ENCODE measurements at places on chromosomes 1 and 21. TPM values are rescaled to one million over a fixed set of nuclear protein-coding genes. Genes with fewer than 3 reads are reported as not detected.

TMEM82 gene
- not detected for total RNA-seq

- DNase-seq = no peak
- no peaks in the 10 kb centered on the region for H3K4me1 ChIP-seq
- H3K4me3 ChIP-seq = no peak overlapping the region
- H3K27me3 ChIP-seq = no peaks in the 10 kb centered on the region
- H3K27ac ChIP-seq = no peak overlapping the region
- no peaks in the 10 kb centered on the region for H3K36me3 ChIP-seq
Observed at GRCh38 chr21:31395268-31395667, 51.2 kb upstream of the TIAM1 start.

GBP3 gene
- 6.9 TPM for total RNA-seq

- H3K4me3 ChIP-seq = no peak overlapping the region
- no peaks in the 10 kb centered on the region for H3K27me3 ChIP-seq
- DNase-seq = no peak
- H3K4me1 ChIP-seq = peaks cover 35% of the 10 kb centered on the region
Observed at GRCh38 chr1:41681331-41682098, 197.0 kb upstream of the EDN2 start.

C2CD4D gene
- total RNA-seq = not detected

HPDL gene
- 2.2 TPM for total RNA-seq

DNA sequence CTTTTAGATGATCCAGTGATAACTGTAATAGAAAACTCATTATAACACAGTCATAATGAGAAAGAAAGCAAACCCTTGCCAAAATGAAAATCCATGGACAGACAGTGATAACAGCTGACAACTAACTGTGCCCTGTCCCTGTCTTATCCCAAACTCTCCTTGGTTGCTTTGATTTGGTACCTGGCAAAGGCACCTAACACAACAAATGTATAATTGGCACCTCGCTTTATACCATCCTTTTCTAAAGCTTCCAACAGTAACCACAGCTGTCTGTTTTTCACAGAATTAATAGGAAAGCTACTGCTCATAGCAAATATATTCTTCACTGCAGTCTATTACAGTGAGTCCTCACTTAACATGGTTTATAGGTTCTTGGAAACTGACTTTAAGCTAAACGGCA, 118.4 kb upstream of the KRTAP19-8 start:
- no peaks in the 10 kb centered on the region for H3K27me3 ChIP-seq
- H3K27ac ChIP-seq = no peak overlapping the region
- H3K36me3 ChIP-seq = no peaks in the 10 kb centered on the region
- H3K4me1 ChIP-seq = no peaks in the 10 kb centered on the region

DNA sequence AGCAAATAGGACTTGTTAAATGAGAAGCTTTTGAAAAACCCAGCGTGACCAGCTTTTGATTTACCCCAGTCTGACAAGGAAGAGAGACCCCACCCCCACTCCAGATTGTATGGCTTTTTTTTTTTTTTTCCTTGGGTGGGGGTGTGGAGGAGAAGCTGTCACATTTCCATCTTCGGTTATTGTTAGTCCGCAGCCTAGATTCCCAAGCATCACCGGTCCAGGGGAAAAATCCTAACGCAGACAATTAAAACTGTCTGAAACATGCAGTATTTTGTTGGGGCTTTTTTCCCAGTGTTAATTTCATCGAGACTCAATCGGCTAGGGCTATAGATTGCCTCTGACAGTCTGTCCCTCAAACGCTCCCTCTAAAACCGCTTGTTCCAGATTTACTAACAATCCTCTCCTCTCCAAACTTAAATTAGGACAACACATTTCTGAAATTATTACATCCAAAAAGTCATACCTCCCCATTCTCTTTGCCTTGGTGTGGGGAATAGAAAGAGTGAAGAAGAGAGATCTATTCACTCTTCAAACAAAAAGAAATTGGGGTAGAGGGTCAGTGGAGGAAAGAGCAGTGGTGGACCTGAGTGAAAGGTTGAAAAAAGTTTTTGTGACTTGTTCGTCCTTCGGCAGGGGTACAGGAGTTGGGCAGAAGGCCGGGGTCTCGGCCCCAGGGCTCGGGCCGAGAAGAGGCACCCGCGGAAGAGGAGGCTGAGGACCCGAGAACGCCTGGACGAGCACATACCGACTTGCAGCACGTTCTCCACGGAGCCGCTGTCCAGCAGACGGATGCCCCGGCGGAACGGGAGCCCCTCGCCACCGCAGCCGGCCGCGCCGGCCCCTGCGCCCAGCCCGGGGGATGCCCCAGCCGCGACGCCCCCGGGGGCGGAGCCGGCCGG, 1.1 kb downstream of the ZSWIM5 start:
- H3K36me3 ChIP-seq = no peaks in the 10 kb centered on the region
- DNase-seq = no peak
- H3K27me3 ChIP-seq = no peaks in the 10 kb centered on the region
- H3K27ac ChIP-seq = peak overlapping the region; percentile 43
- peaks cover 20% of the 10 kb centered on the region for H3K4me1 ChIP-seq
- peak overlapping the region; percentile 88 for H3K4me3 ChIP-seq

DNA sequence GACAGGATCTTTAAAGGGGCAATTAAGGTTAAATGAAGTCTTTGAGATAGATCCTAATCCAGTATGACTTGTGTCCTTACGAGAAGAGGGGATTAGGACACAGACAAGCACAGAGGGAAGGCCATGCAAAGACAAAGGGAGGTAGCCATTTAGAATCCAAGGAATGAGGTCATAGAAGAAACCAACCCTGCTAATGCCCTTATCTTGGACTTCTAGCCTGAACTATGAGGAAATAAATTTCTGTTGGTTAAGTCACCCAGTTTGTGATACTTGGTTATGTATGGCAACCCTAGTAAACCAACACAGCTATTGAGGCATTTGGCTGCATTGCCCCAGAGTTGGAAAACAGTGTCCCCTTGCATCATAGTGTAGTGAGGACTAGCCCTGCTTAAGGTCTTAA, 121.3 kb downstream of the MAST2 start:
- H3K4me3 ChIP-seq = no peak overlapping the region
- no peaks in the 10 kb centered on the region for H3K27me3 ChIP-seq
- peaks cover 8% of the 10 kb centered on the region for H3K4me1 ChIP-seq
- no peak for DNase-seq
- no peak overlapping the region for H3K27ac ChIP-seq

DNA sequence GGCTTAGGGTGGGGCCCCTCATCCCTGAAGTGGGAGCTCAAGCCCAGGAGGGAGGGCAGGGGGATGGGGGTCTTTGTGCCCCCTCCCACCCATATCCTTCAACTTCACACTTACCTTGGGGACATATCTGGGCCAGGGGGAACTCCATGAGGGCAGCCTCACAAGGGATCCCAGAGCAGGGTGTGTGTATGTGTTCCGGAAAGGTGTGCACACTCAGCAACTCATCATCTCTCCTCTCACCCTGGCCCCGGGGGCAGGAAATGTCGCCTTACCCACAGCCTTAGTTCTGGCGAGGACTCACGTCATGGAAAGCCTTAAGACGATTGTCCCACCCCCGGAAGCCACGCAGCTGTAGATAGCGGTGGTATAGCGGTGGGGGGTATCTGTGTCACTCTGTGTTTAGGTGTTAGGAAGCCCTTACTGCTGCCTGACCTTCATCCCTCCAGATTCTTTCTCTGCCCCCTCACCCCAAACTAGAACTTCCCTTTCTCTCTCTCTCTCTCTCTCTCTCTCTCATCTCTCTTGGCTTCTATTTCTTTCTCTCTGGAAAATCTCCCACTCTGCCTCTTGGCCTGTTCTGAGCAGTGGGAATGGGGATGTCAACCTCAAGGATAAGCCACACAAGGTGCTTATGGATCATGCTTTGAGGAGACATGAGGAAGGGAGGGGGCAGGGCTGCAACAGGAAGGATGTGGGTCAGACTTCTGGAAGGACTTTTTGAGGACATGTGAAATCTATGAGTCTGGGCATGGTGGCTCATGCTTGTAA, at the start of gene SH2D2A:
Gene SH2D2A, minus strand, starts transcription at position 288 of the 768 bp plus-strand sequence. Its CDS starts 140 bp downstream, at position 148.
- H3K27ac ChIP-seq = peak within 1 kb of the TSS; percentile 80
- no peaks in the 10 kb centered on the region for H3K36me3 ChIP-seq
- H3K4me3 ChIP-seq = peak within 1 kb of the TSS; percentile 29
- H3K27me3 ChIP-seq = no peaks in the 10 kb centered on the region

- H3K27me3 ChIP-seq = no peaks in the 10 kb centered on the region
- H3K27ac ChIP-seq = peak overlapping the region; percentile 59
- peaks cover 21% of the 10 kb centered on the region for H3K4me1 ChIP-seq
- H3K36me3 ChIP-seq = no peaks in the 10 kb centered on the region
- H3K4me3 ChIP-seq = no peak overlapping the region
- no peak for DNase-seq
Observed at GRCh38 chr1:30383221-30383711, 340.1 kb downstream of the MATN1 start.

DNA sequence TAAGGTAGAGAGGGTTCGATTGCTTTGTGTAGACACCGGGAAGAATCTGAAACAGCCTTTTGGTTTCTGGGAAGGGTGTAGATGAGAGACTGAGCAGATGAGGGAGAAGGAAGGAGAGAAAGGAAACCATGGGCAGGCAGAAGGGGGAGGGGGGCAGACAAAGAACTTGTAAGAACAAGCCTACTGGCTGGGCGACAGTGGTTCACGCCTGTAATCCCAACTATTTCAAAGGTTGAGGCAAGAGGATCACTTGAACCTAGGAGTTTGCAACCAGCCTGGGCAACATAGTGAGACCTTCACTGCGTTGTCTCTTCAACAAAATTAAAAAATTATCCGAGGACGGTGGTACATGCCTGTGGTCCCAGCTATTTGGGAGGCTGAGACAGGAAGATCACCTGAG, 106.2 kb downstream of the TM2D1 start:
- no peak for DNase-seq
- no peaks in the 10 kb centered on the region for H3K36me3 ChIP-seq
- no peaks in the 10 kb centered on the region for H3K27me3 ChIP-seq
- H3K4me3 ChIP-seq = no peak overlapping the region
- no peaks in the 10 kb centered on the region for H3K4me1 ChIP-seq

GRCh38 chr1:53419034-53419433, 40.2 kb upstream of the DMRTB1 start:
- no peak overlapping the region for H3K4me3 ChIP-seq
- no peaks in the 10 kb centered on the region for H3K27me3 ChIP-seq
- no peaks in the 10 kb centered on the region for H3K4me1 ChIP-seq
- H3K36me3 ChIP-seq = no peaks in the 10 kb centered on the region

DNA sequence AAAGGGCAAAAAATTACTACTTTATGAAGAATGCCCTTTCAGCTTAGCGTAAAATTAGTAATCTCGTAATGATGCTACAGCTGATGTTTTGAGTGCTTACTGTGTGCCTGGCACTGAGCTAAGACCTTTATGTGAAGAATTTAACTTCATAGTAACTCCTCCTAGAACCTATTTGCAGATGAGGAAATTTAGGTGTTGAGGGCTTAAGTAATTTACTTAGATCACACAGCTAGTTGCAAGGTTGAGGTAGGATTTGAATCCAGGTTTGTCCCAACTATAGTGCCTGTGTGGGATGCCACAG, 1.4 kb downstream of the ZMYM4 start:
- H3K36me3 ChIP-seq = no peaks in the 10 kb centered on the region
- peak overlapping the region; percentile 90 for H3K4me3 ChIP-seq
- no peaks in the 10 kb centered on the region for H3K27me3 ChIP-seq
- peak overlapping the region; percentile 73 for H3K27ac ChIP-seq
- peaks cover 35% of the 10 kb centered on the region for H3K4me1 ChIP-seq
- no peak for DNase-seq

DNA sequence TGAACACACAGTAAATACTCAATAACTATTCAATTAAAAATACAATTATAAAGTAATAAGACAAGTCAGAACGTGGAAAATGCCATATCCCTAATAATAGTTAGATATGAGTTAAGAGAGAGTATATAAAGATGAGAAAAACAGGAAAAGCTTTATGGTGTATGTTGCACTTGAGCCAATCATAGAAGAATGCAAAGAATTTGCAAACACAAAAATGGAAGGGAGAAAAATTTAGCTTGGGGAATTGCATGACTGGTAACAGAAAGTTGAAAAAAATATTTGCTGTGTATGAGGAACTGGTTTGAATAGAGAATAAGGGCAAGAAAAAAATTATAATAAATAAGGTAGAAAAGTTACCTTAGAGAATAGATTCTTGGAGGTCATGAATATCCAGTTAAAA, 739.6 kb upstream of the CXADR start:
- H3K4me1 ChIP-seq = no peaks in the 10 kb centered on the region
- H3K27ac ChIP-seq = no peak overlapping the region
- H3K4me3 ChIP-seq = no peak overlapping the region
- no peak for DNase-seq
- H3K36me3 ChIP-seq = no peaks in the 10 kb centered on the region

- no peaks in the 10 kb centered on the region for H3K36me3 ChIP-seq
- no peaks in the 10 kb centered on the region for H3K4me1 ChIP-seq
- no peaks in the 10 kb centered on the region for H3K27me3 ChIP-seq
- H3K27ac ChIP-seq = no peak overlapping the region
Observed at GRCh38 chr1:164308101-164308500, 250.9 kb upstream of the PBX1 start.

- H3K27ac ChIP-seq = no peak overlapping the region
- H3K4me1 ChIP-seq = no peaks in the 10 kb centered on the region
- DNase-seq = no peak
- no peaks in the 10 kb centered on the region for H3K27me3 ChIP-seq
Observed at GRCh38 chr21:38133240-38133639, 123.6 kb upstream of the KCNJ15 start.

- H3K4me1 ChIP-seq = peaks cover 22% of the 10 kb centered on the region
- H3K27me3 ChIP-seq = peaks cover 6% of the 10 kb centered on the region
- no peaks in the 10 kb centered on the region for H3K36me3 ChIP-seq
- peak overlapping the region; percentile 40 for H3K4me3 ChIP-seq
- no peak overlapping the region for H3K27ac ChIP-seq
Observed at GRCh38 chr21:33070998-33071769, 1.2 kb downstream of the OLIG1 start.

DNA sequence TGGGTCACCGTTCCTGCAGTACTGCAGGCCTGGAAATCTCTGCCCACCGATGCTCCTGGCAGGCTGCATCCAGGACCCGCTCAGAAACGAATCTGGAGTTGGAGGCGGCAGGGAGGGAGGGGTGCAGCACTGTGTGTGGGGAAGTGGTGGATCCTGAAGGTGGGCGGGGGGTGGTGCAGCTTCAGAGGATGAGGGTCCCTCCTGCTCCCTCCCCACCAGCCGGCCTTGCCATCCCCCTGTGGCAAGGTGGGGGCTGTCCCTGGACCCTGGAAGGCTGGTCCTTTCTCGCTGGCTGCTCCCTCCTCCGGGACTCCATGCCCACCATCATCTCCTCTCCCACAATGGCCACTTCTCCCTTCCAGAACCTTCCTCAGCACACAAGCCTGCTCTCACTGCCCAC, 60.4 kb downstream of the B3GALT5 start:
- peaks cover 9% of the 10 kb centered on the region for H3K4me1 ChIP-seq
- DNase-seq = no peak
- H3K4me3 ChIP-seq = no peak overlapping the region
- H3K27ac ChIP-seq = no peak overlapping the region
- H3K36me3 ChIP-seq = no peaks in the 10 kb centered on the region
- no peaks in the 10 kb centered on the region for H3K27me3 ChIP-seq

GRCh38 chr1:231724041-231724440, 97.5 kb downstream of the DISC1 start:
- H3K4me1 ChIP-seq = no peaks in the 10 kb centered on the region
- H3K27me3 ChIP-seq = no peaks in the 10 kb centered on the region
- H3K27ac ChIP-seq = no peak overlapping the region
- H3K4me3 ChIP-seq = no peak overlapping the region

GRCh38 chr1:218353656-218354055, 8.5 kb downstream of the TGFB2 start:
- DNase-seq = no peak
- H3K27ac ChIP-seq = no peak overlapping the region
- no peaks in the 10 kb centered on the region for H3K36me3 ChIP-seq
- no peak overlapping the region for H3K4me3 ChIP-seq

THEM5 gene
- total RNA-seq = 0.98 TPM

Measured in vagina (tissue), 2 donors.